NCI-H1694 (cell line): ENCODE measurements at places on chromosomes 1 and 21.
A peak's percentile ranks its signal among the peaks of the same experiment; 100 is the strongest.

- DNase-seq, result no peak
These were observed 26.9 kb downstream of the ARHGEF10L start for GRCh38 chr1:17566417-17566816.

GRCh38 chr1:222629921-222630535 lies 12.1 kb downstream of the MIA3 start:
- no peak for DNase-seq

DNA sequence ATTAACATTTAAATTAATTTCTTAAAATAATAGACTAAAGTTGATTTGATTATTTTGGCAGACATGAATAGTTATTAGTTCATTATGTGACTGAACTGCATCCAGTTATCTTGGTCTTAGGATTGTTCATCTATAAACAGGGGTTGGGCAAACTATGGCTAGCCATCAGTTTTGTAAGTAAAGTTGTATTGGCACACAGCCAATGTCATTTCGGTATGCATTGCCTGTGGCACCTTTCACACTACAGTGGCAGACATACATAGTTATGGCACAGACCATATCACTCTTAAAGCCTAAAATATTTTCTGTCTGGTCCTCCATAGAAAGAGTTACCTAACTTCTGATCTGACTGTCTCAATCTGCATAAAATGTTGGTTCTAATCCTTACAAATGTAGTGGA lies 27.2 kb downstream of the ADGRL2 start:
- no peak for DNase-seq

DNA sequence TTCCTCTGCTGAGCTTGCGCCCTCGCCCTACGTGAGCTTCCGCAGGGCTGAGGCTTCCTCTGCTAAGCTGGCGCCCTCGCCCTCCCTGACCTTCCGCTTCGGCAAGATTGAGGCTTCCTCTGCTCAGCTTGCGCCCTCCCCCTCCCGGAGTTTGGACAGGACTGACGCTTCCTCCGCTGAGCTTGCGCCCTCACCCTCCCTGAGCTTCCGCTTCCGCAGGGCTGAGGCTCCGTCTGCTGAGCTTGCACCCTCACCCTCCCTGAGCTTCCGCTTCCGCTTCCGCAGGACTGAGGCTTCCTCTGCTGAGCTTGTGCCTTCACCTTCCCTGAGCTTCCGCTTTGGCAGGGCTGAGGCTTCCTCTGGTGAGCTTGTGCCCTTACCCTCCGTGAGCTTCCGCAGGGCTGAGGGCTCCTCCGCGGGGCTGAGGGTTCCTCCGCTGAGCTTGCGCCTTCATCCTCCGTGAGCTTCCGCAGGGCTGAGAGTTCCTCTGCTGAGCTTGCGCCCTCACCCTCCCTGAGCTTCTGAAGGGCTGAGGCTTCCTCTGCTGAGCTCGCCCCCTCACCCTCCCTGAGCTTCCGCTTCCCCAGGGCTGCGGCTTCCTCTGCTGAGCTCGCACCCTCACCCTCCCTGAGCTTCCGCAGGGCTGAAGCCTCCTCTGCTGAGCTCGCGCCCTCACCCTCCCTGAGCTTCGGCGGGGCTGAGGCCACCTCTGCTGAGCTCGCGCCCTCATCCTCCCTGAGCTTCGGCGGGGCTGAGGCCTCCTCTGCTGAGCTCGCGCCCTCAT lies 753.6 kb upstream of the TPTE start:
- no peak for DNase-seq

DNA sequence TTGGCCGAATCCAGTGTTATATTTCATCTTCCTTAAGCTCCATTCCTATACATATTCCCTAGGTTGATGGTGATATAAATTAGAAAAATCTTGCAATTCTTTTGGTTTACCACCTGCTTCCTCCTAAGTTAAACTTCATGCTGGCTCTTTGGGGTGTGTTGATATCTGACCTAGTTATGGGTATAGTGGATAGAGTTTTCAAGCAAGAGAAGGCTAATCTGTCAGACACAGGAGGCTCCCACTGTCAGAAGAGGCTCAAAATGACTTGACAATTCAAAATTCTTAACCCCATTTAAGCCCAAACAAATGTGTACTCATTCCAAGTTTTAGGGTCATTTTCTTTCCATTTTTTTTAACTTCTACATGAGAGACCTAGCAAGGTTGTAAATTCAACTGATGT lies 8.5 kb upstream of the SLC35D1 start:
- DNase-seq, result no peak

GRCh38 chr1:222583079-222583478 lies 6.7 kb downstream of the TAF1A start:
- no peak for DNase-seq

GRCh38 chr1:210645582-210646257 lies 317.0 kb downstream of the HHAT start:
- DNase-seq, result no peak

DNA sequence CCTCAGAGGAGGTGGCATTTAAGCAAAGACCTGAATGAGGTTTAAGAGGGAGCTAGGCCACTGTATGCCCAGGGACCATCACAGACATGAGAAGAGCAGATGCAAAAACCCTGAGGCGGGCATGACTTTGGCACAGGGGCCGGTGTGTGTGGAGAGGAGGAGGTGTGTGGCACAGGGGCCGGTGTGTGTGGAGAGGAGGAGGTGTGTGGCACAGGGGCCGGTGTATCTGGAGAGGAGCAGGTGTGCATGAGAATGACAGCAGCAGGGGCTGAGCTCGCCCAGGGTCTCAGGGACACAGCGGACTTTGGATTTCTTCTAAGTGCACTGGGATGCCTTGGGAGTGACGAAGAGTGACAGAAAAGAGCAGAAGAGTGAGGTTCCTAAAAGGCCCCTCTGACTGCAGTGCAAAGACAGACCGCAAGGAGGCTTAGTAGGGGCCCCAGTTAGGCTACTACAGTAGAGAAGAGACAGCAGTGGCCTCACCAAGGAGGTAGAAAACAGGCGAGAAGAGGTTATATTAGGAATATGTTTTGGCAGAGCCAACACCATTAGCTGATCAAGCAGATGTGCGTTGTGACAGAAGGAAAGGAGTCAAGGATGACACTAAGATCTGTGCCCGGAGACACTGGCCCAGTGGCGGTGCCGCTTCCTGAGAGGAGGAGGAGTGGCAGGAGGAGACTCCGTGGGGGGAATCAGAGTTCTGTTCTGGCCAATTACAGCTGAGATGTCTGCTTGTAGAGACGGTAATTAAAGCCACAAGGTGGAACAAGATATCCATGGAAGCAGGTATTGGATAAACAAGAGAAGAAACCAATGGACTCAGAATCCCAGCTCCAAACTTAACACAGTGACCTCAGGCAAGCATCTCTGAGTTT lies 18.4 kb downstream of the ZBTB17 start:
- DNase-seq, result no peak

- no peak for DNase-seq
These were observed 16.9 kb downstream of the AGO1 start for GRCh38 chr1:35899941-35900340.

GRCh38 chr1:171116676-171117075 lies 26.0 kb downstream of the FMO3 start:
- no peak for DNase-seq

DNA sequence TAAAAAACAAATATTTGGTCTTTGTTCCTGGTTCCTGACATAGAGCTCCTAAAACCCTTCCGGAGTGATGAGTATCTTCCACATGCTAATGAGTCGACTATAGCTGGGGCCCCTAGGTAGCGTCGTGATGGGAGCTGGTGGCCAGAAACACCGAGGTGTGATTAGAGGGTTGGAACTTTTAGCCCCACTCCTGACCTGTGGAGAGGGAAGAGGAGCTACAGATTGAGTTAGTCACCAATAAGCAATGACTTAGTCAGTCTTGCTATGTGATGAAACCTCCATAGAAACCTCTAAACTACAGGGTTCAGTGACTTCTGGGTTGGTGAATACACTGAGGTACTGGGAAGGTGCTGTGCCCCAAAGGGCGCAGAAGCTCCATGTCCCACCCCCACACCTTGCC lies 30.1 kb upstream of the PLD5 start:
- no peak for DNase-seq

GRCh38 chr21:15162921-15163320 lies 98.1 kb upstream of the NRIP1 start:
- DNase-seq, result no peak

DNA sequence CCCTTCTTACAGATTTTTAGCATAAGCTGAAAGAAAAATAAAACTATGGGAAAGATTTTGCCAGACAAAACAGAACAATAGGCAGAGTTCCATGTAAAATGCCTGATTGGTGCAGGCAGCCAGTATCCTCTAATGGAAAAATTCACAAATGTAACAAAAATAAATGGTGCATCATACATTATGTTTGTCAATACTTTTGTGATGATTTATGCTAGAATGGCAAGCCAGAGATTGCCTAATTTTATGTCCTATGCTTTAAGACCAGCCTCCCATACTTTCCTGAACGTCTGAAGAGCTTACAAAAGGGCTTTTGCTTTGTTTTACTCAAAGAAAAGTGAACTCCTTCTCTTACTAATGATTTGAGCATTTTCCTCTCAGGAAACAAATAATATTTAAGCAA lies 81.5 kb upstream of the KCNJ15 start:
- no peak for DNase-seq

DNA sequence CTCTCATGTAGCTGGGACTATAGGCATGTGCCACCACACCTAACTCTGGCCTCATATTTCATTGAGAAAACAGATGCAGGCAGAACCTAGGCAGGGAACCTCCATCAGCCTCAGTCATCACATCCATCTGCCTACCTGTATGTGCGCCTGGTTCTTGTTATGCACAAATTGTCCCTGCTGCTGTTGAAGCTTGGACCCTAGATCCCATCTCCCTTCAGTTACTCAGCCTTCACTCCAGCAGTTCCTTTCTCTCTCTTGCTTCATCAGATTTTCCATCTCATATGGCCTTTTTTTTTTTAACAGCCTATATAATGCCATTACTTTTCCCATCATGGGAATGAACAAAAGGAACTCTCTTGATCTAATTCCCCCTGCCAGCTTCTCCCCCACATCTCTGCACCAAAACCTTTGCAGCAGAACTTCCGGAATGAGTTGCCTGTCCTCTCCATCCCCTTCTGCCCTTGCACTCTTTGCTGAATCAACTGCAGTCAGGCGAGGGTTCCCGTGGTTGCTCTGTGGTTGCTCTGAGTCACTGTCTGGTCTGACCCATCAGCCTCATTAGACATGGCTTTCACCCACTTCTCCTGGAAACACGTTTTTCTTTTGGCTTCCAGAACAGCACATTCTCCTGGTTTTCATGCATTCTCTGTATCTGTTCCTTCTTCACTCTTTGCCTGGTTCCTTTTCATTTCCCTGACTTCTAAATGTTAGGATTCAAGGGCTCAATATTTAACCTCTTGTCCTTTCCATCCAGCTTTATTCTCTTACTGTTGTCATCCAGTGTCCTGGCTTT lies 41.5 kb downstream of the UBE4B start:
- DNase-seq, result no peak

DNA sequence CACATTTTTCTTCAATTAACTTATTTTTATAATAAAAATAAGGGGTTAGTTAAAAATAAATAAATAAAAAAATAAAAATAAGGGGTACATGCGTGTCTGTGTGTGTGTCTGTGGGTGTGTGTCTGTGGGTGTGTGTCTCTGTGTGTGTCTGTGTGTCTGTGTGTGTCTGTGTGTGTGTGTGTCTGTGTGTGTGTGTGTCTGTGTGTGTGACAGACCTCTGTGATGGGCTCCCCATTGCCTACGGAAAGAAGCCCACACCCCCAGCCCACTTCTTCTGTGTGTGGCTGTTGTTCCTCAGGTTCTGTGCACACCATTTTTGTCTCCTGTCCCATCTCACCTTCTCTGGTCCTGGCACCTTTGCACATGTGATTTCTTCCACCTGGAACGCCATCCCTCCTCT lies 9.9 kb downstream of the PHLDA3 start:
- no peak for DNase-seq

DNA sequence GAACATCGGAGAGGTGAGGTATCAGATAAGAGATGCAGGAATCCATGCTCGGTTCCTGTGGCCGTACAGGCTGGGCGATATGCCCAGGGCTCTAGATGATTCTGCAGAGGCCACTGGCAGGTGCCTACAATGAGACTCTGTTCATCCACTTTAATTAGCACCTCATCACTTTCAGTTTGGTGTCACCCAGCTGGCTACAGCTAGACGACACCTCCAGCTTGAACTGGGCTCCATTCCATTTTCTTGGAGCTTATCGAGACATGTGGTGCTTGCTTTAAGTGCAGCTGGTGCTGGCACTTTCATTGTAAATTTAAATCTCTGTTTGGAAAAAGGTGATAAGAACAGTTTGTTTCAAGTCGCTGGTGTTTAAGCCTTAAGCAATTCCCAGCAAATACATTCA lies 322.5 kb upstream of the ADGRL2 start:
- peak; percentile 26 for DNase-seq
